ENCODE measurements at places on chromosomes 11 and 22.

DNA sequence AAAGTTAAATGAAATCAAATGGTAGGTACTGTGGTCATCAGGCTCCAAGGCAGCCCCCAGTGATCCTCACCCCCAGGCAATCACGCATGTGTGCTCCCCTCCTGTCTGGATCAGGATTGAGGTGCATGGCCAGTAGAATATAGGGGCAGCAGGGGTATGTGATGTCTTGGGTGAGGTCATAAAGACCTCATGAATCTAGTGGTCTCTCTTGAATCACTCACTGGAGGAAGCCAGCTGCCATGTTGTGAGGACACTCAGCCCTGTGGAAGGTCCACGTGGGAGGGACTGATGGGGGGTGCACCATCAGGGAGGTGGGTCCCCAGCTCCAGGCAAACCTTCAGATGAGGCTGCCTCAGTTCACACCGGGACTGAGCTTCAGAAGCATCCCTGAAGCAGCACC is 6.8 kb upstream of the IL17REL start:
- no peak for DNase-seq

DNA sequence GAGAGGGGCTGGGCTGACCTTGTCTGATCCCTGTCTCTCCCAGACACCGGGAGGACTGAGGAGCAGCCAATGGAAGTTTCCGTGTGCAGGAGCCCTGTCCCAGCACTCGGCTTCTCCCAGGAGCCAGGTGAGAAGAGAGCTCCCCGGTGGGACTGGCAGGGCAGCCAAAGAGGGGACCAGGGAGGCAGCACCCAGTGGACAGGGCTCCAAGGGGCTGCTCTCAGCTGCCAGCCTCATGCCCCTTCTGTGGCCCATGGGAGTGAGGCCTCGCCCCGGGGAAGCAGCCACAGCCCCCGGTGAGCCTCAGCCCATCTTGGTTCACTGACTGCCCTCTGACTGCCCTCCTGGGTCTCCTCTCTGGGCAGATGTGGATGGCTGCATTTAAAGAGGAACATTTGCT is 6.8 kb downstream of the SCO2 start:
- no peak for DNase-seq

- peak; percentile 81 for DNase-seq
These were observed 185.3 kb upstream of the LARGE1 start for GRCh38 chr22:34105461-34106062.

GRCh38 chr22:26122920-26123468 is 46.3 kb upstream of the SEZ6L start:
- DNase-seq = no peak

DNA sequence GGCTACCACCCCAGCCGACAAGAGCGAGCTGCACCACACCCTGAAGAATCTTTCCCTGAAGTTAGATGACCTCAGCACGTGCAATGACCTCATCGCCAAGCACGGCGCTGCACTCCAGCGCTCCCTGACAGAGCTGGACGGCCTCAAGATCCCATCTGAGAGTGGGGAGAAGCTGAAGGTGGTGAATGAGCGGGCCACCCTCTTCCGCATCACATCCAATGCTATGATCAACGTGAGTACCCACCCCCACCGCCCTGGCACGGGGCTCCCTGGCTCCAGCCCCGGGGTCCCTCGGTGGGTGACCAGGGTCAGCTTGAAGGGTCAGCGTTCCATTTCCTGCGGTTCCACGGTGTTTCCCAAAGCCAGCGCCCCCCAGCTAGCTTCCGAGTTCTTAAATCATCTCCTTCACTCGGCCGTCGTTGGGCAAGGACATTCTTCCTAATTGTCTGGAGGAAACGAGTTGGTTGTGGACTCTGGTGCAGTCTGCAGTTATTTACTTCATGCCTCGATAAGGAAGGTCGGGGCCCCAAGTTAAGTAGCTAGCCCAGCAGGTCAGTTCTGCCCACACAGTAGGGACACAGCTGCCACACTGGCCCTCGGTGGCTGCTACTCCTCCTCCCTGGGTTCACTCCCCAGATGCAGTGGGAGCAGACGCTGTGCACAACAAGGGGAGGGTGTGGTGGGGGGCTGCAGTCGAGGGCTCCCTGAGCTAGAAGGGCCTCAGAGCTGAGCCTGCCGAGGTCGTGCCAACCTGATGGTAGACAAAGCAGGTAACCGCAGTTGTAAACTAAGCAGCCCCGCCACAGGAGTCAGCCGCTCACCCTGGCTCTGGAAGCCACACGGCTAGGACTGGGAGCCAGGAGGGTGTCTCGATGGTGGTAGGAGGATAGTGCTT is 97.9 kb downstream of the MORC2 start:
- no peak for DNase-seq

DNA sequence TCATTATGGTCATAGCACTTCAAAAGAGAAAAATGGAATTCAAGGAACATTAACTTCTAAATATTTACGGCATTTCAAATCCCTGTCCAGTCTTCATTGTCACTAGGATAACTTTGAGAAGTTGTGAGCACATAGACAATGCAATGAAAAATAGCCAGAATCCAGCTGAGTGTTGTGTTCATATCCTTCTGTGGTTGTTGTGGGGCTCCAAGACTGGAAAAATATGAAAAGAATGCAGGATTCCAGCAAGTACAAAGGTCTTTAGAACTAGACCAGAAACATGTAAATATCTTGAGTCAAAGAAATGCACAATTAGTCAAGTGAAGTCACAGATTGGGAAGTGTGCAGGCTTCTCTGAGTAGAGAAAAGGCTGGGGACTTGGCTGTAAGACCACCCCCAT is 68.7 kb downstream of the WT1 start:
- no peak for DNase-seq

- peak; percentile 97 for DNase-seq
These were observed at the start of gene IFTAP for GRCh38 chr11:36594316-36594989. Gene IFTAP (plus strand): TSS chr11:36594502. CDS start chr11:36610104, 15,602 bp downstream.

GRCh38 chr11:72730737-72731136 is 21.5 kb downstream of the ARAP1 start:
- DNase-seq = no peak

DNA sequence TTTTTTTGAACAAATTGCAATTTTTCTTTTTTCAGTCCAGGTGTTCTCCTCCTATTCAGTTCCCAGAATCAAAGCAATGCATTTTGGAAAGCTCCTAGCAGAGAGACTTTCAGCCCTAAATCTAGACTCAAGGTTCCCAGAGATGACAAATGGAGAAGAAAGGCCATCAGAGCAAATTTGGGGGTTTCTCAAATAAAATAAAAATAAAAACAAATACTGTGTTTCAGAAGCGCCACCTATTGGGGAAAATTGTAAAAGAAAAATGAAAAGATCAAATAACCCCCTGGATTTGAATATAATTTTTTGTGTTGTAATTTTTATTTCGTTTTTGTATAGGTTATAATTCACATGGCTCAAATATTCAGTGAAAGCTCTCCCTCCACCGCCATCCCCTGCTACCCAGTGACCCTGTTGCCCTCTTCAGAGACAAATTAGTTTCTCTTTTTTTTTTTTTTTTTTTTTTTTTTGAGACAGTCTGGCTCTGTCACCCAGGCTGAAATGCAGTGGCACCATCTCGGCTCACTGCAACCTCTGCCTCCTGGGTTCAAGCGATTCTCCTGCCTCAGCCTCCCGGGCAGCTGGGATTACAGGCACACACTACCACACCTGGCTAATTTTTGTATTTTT is 6.2 kb upstream of the UBE4A start:
- DNase-seq = peak; percentile 2

DNA sequence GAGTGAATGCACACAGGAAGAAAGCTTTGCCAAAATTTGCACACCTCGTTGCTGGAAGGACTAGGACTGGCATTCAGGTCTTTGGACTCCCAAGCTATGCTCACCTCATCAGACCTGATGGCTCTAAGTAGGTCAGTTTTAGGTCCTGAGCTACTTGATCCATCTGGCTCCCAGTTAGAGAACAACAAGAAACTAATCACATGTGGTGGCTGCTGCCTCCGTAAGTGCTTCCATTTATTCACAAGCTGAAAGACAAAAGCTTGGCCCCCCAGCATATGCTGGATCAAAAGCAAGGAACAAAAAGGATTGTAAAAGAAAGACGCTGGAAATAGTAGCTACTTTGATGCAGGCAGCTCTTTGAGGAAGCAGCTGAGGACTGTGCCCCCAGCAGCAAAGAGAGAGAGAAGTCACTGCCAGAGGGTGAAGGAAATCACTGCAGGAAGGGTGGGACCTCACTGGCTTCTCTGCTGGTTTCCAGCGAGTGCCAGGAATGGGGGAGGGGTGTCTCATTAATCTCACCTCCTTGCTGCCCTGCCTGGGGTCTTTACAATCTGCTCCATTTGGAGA is 268.9 kb downstream of the KIRREL3 start:
- peak; percentile 72 for DNase-seq

DNA sequence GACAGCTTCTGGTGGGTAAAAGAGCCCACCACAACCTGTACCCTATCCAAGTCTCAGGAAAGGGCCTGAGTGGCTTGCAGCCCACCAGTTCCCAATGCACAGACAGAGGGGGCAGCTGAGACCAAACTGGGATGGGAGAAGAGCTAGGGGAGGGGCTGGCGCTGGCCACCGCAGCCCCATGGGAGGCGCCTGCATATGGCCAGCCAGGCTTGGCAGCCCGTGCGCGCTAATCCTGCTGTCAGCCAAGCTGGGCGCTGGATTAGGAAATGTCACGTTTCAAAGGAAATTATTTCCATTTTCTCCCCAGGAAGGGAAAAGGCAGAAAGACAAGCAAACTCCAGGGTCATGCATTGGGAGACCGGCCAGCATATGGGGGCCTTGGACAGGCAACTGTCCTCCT is 236.8 kb downstream of the BUD13 start:
- peak; percentile 63 for DNase-seq

GRCh38 chr11:121762820-121763219 is 310.1 kb upstream of the SORL1-AS1 start:
- DNase-seq = peak; percentile 78

DNA sequence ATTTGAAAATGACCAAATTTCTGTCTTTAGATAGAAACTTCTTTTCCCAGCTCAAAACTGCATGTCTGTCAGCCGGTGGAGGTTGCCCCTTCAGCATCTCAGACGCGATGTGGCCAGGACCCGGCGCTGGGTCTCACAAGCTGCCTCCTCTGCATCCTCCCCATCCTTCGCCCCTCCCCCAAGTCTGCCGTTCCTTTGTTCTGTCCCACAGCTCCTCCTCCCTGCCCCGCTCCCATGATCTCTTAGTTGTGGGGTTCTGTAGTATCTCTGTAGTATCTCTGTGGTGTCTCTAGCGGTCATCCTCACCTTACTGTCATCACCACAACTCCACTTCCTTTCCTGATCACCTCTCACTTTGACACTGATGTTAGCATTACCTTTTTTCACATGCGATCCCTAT is 49.9 kb downstream of the TRAF6 start:
- DNase-seq = no peak

- DNase-seq = no peak
These were observed 332.2 kb downstream of the AASDHPPT start for GRCh38 chr11:106409671-106410070.

GRCh38 chr11:29432719-29433325 is 584.0 kb downstream of the KCNA4 start:
- DNase-seq = peak; percentile 77

DNA sequence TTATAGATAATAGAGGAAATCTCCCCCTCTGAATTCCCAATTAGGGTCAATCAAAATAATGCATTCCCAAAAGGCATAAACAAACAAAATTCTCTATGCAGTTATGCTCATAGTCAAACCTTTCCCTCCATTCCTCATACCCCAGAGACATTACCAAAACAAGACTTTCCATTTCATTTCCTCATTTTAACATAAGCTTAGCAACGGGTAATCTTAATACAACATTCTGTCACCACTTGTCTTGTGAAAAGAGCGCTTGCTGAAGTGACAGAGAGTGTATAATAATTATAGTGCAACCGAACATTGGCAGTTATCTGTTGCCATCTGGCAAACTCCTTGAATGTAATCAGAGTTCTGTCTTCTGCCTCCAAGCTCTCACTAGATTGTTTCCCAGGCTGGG is 1.2 kb upstream of the SLN start:
- peak; percentile 47 for DNase-seq

- DNase-seq = no peak
These were observed 48.0 kb upstream of the CEP126 start for GRCh38 chr11:101866619-101867491.

GRCh38 chr11:29293825-29294224 is 723.0 kb downstream of the KCNA4 start:
- no peak for DNase-seq

- no peak for DNase-seq
These were observed 143.1 kb upstream of the DDI1 start for GRCh38 chr11:103893371-103893770.

DNA sequence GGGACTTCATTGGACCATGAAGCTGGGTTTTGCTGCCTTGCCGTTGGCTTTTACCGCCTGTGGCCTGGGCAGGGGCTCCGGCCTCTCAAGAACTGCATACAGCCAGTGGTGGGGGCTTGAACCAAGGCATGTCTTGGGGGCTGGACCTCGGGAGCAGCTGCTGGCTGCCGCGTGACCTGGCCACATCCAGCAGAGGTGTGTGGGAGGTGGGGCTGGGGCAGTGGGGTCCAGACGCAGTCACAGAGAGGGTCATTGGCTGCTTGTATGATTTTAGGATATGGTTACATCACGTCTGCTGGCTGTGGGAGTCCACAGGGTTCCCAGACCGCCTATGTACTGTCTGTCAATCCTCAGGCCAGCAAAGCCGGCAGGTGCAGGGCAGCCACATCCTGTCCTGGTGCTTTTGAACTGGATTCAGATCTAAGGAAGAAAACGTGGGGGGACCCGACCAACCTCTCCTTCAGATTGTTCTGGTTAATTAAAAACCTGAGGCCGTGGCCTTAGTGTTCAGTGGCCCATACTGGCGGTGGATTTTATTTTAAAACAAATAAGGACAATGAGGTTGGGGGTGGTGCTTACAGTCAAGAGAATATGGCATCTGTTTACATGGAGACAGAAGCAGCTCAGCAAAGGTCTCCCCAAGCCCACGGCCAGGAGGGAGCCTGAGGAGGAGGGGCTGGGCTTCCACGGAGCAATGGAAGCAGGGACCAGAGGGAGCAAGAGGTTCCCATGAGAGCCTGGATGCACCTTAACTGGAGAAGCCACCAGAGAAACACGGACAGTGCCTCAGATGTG is 426.0 kb downstream of the TBC1D22A start:
- DNase-seq = no peak

- DNase-seq = peak; percentile 45
These were observed 76.0 kb upstream of the GRK3 start for GRCh38 chr22:25488244-25489020.

GRCh38 chr11:121524233-121524631 is 71.5 kb upstream of the SORL1-AS1 start:
- DNase-seq = peak; percentile 46

- DNase-seq = no peak
These were observed 31.2 kb upstream of the SMIM35 start for GRCh38 chr11:118117790-118118601.

GRCh38 chr11:32918427-32918826 is 25.8 kb downstream of the QSER1 start:
- no peak for DNase-seq

DNA sequence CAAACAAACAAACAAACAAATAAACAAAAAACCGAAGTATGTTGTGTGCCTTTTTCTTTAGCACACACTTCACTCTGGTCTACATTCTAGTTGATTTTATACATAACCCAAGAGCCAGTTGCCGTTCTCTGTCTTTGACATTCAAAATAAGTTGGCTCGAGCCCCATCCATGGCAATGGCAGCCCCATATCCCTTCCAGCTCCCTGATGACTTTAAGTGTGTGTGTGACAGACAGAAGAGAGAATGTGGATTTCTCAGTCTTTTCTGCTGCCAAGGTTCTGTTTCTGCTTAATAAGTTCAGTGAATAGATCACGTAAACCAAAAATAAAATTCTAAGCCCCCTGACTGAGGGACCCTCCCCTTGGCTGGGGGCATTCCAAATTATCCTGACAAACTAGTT is 100.6 kb upstream of the TENM4 start:
- peak; percentile 85 for DNase-seq

All from brain (organoid and tissue), 16 donors.